ENCODE measurements at places on chromosomes 3 and 15.

GRCh38 chr3:24828551-24828950 is 333.9 kb upstream of the THRB start:
- DNase-seq: peak; percentile 73

DNA sequence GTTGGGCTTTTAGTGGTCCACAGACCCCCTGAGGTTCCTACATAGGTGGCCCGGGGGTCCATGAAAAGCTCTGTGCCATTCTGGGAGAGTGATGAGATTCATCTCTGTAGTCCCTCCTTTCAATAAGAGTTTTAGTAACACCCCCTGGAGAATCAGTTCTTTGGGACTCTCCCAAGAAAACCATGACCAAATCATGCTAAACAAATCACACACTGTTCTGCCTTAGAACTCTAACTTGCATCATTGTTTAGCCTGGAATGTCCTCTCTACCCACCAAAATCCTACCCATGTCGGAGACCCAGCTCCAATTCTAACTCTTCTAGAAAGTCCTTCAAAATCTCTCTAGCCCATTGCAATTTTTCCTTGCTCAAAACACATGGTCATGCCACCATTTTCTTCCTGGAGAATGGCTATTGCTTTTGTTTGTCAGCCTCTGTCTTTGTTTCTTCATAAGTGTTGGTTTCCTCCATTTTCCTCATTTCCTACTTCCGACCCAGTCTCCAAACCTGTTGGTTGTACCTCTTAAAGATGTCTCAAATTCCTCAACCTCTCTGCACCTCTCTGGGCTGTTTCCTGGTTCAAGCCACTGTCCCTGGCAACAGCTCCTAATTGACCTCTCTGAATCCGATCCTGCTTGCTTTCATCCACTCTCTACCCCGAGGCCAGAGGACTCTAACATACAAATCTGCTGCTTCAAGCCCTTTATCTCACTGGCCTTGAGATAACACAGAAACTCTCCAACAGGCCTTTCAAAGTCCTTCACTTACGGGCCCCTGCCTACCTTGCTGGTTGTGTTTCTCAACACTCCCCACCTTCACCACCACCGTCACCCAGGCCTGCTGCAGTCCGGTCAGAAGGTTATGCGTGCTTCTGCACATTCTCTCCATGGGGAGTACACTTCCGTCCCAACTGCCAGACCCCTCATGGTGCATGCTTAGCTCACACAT is 23.7 kb downstream of the CYP19A1 start:
- no peak for DNase-seq

DNA sequence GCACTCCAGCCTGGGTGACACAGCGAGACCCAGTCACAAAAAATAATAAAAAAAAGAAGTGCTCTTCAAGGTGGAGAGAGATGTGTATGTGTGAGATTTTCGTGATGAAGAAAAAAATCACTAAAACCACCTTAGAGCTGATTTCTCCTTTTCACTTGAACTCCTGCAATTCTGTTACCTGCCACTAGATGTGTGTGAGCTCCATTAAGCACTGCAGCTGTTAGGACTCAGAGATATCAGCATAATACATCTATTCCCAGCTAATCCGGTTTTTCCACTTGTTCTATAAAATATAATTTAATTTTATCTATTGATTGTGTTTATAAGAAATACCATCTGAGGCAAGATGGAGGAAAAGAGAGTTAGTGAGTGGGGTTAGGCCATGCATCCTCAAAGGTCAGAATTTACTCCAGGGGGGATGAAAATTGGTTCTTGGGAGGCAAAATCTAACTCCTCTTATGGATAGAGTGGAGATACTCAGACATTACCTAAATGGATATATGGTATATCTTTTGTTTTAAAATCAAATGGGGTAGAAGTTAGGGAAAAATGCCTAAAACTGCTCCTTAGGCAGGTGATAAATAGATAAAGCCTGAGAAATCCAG is 152.7 kb downstream of the IL20RB start:
- DNase-seq: peak; percentile 34

DNA sequence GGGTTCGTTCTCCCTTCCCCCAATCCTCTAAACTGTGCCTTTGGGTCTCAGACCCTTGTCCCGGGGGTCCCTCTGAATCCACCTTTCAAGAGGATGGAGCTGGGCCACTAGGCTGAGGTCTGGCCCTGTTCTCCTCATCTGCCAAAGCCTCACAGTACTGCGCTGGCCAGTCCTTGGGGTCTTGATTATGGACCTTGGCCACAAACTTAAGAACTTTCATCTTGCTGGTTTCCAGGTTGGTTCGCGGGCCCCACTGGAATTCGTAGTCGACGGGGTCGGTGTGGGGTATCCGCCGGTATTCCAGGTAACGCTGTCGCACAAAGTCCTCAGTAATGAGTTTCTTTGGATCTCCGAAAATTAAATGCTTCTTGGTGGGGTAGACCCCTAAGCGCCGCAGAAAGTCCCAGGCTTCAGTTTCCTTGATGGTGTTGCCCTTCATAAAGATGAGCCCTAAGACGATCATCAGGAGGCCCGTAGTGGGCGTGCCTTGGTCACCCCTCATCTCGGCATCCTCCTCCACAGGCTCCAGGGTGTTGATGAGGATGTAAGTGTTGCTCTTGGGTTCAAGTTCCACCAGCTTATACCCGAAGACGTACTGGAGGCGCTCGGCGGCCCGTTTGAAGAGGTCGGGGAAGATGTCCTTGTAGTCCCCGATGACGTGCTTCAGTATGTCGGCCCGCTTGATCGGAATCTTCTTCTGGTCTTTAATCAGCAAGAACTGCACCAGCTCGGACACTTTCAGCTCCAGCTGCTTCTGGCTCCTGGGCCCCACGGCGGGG is 727 bp downstream of the NSMCE3 start:
- peak; percentile 43 for DNase-seq

- DNase-seq: no peak
Measured at GRCh38 chr15:58398071-58398470, 33.7 kb upstream of the LIPC start.

GRCh38 chr3:177824190-177824786 is 627.0 kb upstream of the TBL1XR1 start:
- DNase-seq: peak; percentile 71

GRCh38 chr15:25403771-25404170 is 35.1 kb downstream of the UBE3A start:
- no peak for DNase-seq

DNA sequence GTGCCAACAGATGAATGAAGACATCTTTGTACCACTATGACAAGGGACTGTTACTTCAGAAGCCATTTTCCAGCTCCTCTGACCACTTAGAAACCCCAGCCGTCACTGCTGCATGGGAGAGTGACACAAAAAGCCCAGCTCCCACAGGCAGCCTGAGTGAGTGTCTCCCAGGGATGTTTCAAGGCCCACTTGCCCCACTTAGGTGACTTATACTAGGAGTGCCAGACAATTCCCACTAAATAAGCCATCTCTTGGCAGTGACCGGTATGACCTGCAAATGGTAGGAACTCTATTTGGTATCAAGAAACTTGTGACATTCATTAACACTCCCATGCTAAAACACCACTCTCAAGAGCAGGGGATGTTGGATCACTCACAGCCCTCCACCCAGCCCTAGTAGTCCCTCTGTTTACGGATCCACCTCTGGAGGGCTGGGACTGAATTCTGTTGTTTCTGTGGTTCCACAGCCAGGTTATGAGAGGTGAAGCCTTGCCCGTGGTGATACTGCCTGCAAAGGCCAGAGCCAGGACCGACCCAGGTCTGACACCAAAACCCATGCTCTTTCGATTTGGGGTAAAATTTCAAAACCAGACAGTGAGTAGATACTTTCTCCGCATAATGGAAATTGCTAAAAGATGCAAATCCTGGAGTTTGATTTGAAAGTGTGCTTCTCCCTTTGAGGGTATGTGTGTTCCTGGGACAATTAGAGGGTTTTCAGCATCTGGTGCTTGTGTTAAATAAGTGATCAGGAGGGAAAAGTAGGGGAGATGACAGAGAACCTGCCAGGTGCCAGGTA is 14.5 kb downstream of the RBP1 start:
- no peak for DNase-seq

DNA sequence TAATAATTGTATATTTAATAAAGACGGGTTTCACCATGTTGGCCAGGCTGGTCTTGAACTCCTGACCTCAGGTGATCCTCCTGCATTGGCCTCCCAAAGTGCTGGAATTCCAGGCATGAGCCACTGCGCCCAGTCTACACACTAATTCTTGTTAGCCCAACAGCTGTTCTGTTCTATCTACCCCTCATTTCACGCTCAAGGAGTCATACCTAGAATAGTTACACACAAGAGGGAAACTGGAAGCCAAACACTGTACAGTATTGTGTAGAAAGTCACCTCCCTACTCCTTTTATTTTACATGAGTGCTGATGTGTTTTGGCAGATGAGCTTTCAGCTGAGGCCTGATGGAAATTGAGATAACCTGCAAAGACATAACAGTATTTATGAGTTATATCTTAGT is 13.4 kb upstream of the CTDSPL2 start:
- no peak for DNase-seq

- no peak for DNase-seq
Measured at GRCh38 chr3:33046521-33046920, 50.4 kb downstream of the GLB1 start.

DNA sequence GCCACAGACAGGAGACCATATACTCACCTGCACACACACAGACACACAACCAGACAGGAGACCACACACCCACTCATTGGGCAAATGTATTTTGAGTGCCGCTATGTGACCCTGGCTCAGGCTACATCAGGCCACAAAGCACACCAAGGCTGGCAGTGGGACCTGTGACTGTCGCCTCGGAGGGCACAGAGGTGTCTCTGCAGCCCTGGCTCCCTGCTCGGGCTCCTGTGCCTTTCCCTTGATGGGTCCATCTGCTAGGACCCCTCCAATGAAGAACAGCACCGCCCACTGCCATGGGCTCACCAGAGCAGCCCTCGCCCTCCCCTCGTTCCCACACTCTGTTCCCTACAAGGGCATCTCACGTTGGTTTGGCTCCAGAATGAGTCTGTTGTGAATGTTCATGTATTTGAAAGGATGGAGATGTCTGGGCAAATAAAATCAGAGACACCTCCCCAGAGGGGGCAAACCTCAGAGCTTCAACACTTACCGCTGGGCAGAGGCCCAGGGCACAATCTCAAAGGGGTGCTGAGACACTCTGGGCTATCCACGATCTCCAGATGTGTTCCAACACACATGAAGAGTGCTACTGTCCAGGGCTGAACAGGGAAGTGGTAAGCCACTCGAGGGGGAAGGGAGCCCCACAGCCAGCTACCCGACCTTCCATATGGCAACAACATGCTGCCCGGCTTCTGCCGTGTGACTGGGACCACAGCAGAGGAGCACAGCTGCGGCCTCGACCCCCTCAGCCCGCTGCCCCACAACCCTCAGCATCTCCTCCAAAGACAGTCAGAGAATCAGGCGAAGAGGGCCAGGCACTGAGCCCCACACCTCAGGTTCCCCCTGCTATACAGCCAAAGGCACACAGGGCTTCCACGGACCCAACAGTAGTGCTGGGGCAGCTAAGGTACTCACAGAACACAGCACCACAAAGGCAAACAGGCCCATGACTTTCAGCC is 74.9 kb downstream of the OCA2 start:
- DNase-seq: no peak

All from NCI-H1092 treated with DMSO at 0.1 percent for 48 hours (cell line).